ENCODE measurements at places on chromosomes 13 and 19.
A peak's percentile ranks its signal among the peaks of the same experiment; 100 is the strongest.

DNA sequence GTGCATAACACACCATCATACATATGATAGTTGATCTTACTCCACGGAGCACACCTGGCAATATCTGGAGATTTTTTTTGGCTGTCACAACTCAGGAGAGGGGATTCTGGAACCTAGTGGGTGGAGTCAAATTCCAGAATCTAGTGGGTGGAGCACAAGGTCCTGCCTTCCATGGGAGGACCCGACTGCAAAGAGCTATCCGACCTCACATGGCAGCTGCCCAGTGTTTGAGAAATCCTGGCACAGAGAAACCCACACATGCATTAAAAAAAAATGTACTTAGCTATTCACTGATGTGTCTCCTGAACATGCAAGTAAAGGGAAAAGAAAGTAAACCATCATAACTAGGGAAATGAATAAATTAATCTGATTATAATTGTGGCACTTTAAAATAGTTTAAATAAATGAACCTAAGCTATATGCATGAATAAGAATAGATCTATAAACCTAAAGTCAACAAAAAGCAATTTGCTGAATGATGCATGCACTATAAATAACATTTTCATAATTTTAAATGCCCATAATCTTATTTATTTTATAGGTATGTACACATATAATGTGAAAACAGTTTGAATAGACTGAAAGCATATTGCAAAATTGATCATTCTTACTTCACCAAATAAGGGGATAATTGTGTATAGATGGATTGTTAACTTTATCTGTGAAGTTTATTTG, 300.3 kb downstream of the MYO16 start:
- DNase-seq: no peak

DNA sequence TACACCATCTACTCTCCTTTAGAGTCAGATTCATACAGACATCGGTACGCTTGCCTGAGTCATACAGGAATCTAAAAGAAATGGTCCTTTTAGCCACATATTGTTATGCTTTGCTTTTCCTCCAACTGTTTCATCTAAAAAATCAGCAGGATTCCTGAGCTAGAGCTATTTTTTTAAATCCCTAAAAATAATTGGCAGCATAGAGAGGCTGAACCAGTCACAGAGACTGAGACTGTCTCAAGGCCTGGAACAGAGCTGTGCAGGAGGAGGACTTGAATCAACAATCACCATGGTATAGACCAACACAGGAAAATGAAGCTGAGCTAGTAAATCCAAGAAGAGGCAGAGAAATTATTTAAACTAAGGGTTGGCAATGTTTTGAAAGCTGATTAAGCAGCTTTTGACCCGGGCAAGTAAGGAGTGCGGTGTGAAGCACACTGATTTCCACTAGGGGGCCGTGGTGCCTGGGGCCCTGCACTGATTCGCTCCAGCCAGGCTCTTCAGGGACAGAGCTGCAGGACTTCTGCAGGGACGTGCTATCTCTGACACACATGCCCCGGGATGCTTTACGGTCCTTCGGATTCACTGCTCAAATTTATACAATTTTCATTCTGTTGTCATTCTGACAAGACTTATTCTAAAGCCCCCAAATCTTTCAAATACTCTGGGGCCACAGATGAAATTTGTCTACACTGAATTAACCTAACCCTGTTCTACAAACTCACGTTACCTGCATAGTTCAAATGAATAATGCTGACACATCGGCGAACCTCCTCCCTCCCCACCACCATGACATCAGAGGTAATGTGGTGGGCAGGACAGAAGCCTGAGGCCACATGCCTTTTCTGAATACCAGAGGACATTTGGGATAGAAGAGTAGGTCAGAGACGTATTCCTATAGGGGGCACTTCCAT, 87.6 kb upstream of the SLC15A1 start:
- peak; percentile 80 for DNase-seq

DNA sequence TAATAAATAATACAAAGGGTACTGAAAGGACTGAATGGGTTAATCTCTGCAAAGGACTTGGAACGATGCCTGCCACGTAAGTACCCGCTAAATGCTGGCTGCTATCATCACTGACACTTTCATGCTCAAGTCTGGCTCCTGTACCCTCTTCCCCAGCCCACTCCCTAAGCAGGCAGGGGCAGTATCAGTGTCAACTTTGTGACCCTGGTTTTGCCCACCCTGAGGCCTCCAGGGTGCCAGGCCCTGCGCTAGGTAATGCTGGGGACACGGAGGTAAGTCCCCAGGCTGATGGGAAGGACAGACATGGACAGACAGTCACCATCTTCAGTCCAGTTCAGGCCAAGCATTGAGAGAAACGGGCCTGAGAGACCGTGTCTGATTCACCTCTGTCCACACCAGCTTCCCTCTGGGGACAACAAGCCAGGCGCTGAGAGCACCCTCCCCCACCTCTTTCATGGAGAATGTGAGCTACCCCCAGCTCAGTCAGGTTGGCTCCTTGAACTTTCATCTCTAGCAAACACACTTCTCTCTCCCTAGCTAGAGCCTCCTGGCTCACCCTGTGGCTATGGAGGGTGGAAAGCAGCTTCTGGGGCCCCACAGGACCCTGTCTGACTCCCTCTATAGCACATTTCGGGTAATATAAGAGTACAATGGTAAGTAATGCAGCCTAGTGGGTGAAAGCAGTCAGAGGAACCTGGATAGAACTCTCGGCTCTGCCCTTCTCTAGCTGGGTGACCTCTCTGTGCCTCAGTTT, 800 bp downstream of the ETFB start:
- DNase-seq: peak; percentile 47

DNA sequence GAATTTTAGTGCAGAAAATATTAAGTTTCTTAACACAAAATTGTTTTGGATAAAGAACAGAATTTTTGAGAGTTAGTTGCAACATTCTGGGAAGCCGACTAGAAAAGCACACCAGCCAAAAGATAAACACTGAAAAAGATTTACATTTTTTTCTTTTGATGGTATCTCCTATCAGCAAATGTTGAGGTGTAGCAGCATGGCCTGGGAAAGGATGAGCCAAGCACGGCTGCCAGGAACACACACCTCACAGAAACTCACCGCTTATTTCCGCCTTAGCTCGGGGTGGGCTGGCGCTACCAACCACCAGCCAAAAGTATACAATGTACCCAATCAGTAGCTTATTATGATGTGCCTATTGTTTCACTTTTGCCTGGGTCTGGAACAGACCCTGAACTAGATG, 134.7 kb downstream of the MIPEP start:
- DNase-seq: no peak

DNA sequence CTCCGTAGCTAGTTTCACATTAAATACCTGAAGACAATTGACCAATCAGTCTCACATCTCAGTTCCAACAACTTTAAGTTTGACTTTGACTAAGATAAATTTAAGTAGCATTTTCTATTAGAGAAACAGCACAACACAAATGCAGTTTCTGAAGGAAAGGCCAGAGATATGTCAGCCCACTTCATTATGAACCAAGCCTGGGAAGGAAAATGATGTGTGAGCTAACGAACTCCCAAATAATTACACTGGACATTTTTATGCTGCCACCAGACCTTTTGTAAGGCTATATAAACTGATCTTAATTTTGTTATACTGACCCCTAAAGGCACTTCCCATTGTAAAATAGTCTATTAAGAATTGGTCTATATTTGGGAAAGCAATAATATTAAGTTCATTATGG, 57.9 kb upstream of the DACH1 start:
- DNase-seq: no peak

Data from cerebellar cortex (tissue), 1 donor.